ENCODE measurements at places on chromosomes 12 and 14.

GRCh38 chr12:92136965-92137721, 8.5 kb downstream of the BTG1 start:
- no peak for DNase-seq

GRCh38 chr12:56688846-56689109, 694 bp upstream of the PTGES3 start:
- no peak for DNase-seq

DNA sequence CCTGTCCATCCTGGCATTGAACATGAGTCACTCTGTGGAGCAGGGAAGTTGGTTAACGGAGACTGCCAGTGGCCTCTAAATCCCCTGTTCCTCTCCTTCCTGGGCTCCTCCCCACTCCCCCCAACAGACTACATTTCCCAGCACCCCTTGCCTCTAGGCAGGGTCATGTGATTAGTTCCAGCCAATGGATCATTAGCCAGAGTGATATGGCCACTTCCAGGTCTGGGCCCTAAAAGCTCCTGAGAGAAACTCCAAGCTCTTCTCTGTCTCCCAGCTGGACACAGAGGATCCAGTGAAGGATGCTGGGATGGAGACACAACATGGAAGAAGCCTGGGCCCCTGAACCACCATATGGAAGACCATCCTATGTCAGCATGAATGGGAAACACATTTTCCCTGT, 54.4 kb upstream of the RFLNA start:
- no peak for DNase-seq

DNA sequence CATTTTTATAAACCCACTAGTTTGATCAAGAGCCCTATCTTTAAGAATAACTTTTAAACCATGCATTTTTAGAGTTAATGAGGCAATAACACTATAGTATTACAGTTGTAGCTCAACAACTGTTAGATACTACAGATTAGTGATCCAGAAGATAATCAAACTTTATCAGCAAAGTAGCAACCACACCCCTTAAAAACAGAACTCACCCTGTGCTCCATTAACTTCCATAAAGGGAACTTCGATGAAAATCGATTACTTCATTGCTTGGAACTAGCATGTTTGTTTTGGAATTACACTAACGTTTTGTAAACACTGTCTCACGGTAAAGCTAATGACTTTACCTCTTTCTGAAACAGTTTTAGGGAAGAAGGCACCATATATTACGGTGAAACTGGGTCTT, 1.4 kb downstream of the SGPP1 start:
- no peak for DNase-seq

GRCh38 chr12:51702587-51702986, 111.6 kb downstream of the SCN8A start:
- DNase-seq: no peak

DNA sequence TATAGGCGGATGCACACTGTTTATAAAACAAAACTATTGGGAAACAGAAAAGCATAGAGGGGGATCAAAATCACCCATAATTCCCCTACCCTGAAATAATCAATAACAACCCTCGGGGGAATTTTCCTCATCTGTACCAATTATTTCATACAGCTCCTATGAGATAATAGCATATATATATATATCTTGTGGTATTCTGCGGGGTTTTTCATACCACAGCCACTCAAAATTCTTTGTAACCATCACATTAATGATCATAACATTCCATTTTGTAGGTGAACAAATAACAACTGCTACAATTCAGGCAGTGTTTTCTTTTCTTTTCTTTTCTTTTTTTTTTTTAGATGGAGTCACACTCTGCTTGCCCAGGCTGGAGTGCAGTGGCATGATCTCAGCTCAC, 35.3 kb downstream of the P2RX7 start:
- no peak for DNase-seq

- DNase-seq: no peak
Measured at GRCh38 chr14:61565836-61566536, 129.3 kb upstream of the HIF1A start.

GRCh38 chr14:21612324-21612723, 22.4 kb downstream of the OR10G2 start:
- DNase-seq: no peak

DNA sequence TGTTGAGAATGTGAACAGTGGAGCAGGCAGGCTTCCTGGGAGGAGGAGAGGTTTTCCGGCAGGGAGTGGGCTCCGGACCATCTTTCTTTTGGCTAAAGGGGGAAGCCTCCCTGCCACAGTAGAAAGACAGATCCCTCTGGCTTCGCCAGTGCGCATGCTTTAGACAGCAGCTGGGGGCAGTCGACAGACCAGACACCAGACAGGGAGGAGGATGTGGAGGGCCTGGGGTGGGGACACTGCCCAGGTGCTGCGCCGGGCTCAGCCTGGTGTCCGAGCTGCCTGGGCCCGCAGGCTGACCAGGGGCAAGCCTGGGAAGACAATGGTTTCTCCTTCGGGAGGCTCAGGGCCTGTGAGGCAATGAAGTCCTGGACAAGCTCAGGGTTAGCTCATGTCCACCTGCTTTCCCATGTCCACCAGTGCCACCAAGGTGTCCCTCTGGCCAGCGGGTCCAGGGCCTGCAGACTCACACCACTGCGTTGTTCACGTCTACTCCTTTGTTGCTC, 67.3 kb downstream of the PRIMA1 start:
- no peak for DNase-seq

GRCh38 chr12:645563-646071, 17.6 kb downstream of the NINJ2 start:
- no peak for DNase-seq

DNA sequence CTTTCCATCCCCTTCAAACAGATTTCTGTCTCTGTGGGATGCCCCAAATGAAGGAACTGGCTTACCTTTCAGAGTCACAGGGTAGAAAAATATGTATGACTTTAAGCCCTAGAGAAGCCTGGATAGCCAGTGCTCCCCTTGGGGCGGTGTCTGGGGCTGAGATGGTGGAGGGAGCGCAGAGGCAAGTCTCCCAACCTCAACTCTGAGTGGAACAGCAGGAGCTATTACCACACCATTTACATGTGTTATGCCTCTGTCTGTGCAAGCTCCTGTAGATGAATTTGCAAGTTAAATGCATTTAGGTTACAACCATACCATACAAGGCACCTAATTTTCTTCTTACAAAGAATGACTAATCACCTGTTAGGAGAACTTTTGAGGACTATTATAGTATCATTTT, 50.4 kb upstream of the CLMN start:
- no peak for DNase-seq

Data from activated CD4-positive, CD25-positive, alpha-beta regulatory T cell treated with anti-CD3 and anti-CD28 coated beads, Interleukin-2, amount 50 U/mL, for 72 hours (primary cell).